ENCODE measurements at places on chromosomes 3 and 15.
A peak's percentile ranks its signal among the peaks of the same experiment; 100 is the strongest.

GRCh38 chr15:82730022-82730530 is 20.4 kb upstream of the AP3B2 start:
- DNase-seq: no peak

- DNase-seq: peak; percentile 30
Observed at GRCh38 chr15:75307778-75308390, 25.2 kb downstream of the GOLGA6D start.

DNA sequence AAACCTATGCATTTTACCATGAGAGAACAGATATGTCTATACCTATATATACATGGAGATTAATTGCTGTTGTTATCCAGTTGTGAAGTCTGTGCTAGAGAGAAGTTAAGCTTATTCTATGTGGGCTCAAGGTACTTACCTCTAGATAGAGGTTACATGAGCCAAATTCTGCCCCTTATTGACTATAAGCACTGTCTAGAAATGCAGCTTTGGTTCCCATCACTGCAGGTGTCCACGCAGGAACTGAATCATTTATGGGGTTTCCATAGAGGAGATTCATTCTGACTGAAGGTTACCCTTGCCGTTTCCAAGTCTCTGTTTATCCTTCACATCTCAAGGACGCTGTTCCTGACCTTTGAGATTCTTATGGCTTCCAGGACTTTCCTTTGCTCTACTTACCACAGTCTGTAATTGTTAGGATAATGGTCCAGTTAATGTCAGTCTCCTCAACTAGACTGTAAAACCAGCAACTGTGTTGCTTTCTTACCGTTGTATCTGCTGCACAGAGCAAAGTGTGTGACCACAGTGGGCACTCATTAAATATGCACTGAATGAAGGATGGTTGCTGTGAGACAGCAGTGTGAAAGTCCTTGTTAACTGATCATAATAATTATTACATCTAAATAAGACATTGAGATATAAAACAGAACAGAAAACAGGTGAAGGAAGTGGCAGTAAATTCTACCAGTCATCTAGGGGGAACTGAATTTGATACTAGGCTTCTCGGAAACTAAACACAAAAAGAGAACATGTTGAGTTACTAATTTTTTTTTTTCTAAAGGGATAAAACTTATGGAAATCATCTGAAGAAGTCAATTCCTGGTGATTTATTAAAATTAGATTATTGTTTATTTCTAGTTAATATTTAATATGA is 44.0 kb upstream of the BCL6 start:
- DNase-seq: no peak

- no peak for DNase-seq
Observed at GRCh38 chr3:41404582-41404981, 205.3 kb downstream of the CTNNB1 start.

GRCh38 chr3:173553635-173554280 is 156.2 kb downstream of the NLGN1 start:
- DNase-seq: no peak

DNA sequence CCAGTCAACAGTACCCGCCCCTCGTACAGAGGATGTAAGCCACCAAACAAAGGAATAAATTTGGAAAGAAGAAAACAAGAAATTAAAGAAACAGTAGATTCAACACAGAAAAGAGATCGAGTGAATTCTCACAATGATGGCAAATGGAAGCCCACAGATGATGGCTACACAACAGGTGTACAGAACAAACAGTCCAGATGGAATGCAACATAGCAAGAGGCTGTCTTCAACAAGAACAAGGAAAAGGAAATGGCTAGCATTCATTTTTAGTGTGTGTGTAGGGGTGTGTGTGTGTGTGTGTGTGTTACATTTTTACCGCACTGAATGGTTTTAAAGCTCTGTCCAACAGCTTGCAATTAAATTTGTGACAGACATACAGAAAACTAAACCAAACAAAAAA is 12.9 kb downstream of the NEDD4 start:
- DNase-seq: no peak

- no peak for DNase-seq
Observed at GRCh38 chr15:40229316-40229715, 9.5 kb upstream of the PAK6 start.

- no peak for DNase-seq
Observed at GRCh38 chr3:157531771-157532170, 28.6 kb upstream of the VEPH1 start.

GRCh38 chr15:60020736-60021135 is 16.6 kb downstream of the FOXB1 start:
- DNase-seq: no peak

GRCh38 chr3:26967501-26967900 is 344.9 kb downstream of the LRRC3B start:
- DNase-seq: no peak

DNA sequence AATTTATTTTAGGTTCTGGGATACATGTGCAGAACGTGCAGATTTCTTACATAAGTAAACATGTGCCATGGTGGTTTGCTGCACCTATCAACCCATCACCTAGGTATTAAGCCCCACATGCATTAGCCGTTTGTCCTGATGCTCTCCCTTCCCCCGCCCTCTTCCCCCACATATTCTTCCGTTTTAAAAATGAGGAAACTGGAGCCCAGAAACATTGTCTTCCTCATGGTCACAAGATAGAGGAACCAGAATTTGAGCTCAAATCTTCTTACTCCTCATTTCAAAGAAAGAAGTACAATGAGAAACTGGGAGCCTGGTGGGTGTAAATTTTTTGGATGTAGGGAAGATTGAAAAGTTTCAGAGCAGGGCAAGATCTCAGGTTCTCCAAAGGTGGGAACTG is 56.1 kb upstream of the USP3 start:
- DNase-seq: no peak

GRCh38 chr3:170178651-170179050 is 2.9 kb downstream of the PHC3 start:
- DNase-seq: peak; percentile 71

DNA sequence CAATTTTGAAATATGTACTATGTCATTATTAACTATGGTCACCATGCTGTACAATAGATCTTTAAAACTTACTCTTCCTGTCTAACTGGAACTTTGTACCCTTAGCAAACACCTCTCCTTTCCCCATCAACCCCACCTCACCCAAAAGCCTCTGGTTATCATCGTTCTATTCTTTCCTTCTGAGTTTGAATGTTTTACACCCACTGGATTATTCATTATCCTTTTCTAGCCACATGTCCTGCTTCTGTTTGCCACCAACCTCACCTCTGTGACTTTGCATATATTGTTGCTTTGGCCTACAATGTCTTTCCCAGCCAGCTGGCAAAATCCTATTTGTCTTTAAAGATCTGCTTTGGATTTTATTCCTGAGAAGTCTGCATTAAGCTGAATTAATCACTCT is 102.6 kb upstream of the TSPAN3 start:
- DNase-seq: no peak

DNA sequence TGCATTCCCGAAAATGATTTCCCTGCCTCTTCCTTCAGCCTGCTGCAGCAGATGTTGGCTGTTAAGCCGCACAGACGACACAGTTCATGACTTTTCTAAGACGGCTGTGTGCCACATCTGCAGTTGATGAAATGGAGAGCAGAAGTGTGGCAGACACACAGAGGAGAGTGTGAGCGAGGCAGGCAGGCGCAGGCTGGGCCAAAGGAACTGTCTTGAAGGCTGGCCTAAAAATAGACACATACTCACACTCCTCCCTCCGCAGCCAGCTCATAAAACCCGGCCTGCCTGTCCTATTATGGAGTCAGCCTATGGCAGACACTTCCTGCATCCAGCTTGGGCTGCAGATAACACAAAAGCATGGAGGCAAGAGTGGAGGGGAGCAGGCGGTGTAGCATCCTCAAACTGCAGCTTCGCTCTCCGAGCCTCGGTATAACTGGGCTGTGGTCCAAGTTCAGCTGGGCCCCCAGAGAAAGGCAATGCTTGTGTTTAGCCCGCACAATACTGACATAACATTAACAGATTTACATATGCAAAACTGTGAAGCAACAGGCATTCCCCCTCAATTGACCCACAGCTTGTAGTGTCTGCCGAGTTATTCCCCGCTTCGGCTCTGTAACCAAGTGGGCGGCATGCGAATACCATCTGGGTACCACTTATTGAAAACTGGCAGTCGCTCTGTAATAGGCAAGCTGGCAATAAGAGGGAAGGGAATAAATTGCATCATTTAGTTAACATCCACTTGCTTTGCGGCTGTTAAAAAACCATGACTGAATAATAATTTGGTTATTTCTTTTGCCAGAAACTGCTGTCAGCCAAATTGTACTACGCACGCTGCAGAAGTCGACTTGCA is 40.8 kb downstream of the FOXP1 start:
- no peak for DNase-seq

- no peak for DNase-seq
Observed at GRCh38 chr3:122260206-122260605, 64.8 kb upstream of the CSTA start.

GRCh38 chr15:71444032-71444810 is 328.9 kb downstream of the THSD4 start:
- no peak for DNase-seq

- DNase-seq: no peak
Observed at GRCh38 chr3:53252096-53252946, 3.5 kb downstream of the TKT start.

DNA sequence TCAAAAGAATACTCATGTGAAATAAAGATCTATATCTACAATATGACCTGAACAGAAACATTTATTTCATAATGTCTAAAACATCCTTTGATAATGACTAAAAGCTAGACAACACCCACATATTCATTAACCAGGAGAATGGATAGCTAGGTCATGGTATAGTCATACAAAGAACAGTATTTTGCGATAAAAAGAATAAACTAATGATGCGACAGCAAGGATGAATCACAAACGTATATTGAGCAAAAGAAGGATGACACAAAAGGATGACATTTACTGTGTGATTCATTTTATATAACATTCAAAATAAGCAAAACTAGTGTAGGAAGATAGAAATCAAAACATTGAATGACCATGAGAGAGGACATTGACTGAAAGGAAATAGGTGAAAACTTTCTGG is 1233.1 kb downstream of the OTOL1 start:
- DNase-seq: no peak

DNA sequence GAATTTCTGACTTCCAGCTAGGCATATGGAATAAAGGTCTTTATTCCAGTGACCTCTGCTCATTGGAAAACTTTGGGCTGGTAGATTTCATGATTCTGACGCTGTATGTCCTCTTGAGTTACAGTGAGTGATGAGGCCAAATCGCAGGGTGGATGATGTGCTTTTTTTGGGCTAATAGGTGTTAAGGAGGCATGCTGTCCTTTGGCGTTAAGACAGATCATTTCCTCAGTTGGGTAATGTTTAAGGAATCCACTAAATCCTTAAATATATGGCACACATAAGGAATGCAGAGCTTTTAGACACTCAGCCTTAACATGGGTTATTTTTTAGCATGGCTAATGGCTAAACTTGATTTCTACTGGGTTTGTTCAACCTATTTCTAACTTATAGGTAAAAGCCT is 87.9 kb downstream of the LPP start:
- no peak for DNase-seq

- peak; percentile 64 for DNase-seq
Observed at GRCh38 chr15:58545307-58546065, 113.7 kb downstream of the LIPC start.

DNA sequence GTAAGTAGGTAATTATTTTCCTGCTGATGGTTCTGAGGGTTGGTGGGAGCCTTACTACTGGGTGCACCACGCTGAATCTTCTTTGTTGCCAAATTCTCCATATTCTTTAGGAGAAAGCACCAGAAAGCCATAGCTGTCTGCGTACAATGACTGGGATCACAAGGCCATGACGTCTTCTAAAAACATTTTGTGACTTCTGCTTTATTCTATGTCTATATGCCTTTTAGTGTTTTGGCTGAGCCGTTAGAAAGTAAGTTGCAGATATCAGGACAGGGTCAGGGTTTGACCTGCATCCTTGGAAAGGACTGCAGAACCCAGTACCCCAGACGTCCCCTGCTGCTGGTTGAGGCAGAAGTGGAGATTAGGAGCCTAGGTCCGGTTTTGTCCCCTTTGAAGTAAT is 95.6 kb downstream of the DNASE1L3 start:
- no peak for DNase-seq

GRCh38 chr3:17905996-17906395 is 163.6 kb upstream of the TBC1D5 start:
- no peak for DNase-seq

GRCh38 chr15:89822611-89822950 is 7.9 kb upstream of the ANPEP start:
- DNase-seq: no peak

DNA sequence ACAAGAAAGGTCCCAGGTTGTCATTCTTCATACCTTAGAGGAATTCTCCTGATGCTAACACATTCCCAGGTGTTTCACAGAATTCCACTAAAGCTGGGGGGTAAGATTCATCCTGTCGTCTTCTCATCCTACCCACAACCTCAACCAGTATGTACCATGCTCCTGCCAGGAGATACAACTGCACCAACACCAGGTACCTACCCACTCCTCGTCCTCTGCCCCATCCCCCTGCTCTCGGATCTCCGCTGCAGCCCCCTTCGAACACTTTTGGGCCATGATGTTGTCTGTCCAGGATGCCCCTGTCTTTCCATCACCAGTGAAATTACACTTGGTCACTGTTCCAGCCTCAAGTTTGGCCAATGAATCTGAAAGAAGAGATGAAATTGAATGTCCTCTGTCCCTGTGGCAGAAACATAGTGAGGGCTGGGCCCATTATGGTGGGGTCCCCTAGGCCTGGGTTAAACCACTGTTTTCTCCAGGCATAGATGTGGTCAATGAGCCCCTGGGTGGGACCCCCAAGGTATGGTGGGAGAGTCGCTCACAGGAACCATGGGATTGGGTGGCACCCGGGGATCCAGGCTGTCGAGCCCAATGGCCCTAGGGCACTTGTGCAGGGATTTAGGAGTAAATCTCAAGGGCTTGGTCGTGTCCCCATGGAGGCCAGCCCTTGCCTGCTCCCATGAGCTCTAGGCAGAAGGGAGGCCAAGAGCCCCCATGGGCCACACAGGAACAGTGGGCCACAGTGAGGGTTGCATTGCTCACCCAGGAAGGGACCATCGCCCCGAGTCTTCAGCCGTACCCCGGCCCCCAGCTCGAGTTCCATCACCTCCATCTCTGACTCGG is 9.4 kb upstream of the AP3S2 start:
- no peak for DNase-seq

DNA sequence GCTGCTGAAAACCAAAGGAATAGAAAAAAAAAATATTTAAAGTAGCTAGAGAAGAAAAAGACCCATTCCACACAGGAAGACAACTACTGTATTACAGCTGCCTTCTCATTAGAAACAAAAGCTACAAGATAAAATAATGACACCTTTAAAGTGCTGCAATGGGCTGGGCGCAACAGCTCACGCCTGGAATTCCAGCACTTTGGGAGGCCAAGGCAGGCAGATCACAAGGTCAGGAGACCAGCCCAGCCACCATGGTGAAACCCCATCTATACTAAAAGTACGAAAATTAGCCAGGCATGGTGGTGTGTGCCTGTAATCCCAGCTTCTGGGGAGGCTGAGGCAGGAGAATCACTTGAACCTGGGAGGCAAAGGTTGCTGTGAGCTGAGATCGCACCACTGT is 31.0 kb downstream of the TRPM7 start:
- DNase-seq: no peak

- no peak for DNase-seq
Observed at GRCh38 chr3:67382536-67382935, 271.9 kb downstream of the SUCLG2 start.

All from activated T-cell treated with anti-CD3 and anti-CD28 coated beads, Interleukin-2, amount 50 U/mL, for 72 hours (primary cell).